ENCODE measurements at places on chromosomes 3 and 15.

- no peak for DNase-seq
Observed at GRCh38 chr3:132222868-132223538, 94.2 kb upstream of the ACP3 start.

DNA sequence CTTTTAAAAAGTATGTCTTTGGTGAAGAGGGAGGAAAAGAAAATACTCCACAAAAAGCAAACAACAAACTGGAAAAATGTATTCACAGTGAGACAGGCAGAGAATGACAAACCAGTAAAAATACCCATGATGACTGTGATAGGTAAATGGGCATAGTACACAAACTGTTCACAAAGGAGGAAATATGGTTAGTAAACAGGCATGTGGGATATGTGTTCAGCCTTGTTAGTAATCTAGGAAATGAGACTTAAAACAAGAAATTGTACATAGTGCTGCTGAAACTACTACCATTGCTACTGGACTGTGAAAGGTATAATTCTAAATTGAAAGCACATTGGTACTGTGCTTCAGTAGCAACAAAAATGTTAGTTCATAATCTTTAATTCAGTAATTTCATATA is 50.1 kb downstream of the UBE2E2 start:
- DNase-seq = no peak

DNA sequence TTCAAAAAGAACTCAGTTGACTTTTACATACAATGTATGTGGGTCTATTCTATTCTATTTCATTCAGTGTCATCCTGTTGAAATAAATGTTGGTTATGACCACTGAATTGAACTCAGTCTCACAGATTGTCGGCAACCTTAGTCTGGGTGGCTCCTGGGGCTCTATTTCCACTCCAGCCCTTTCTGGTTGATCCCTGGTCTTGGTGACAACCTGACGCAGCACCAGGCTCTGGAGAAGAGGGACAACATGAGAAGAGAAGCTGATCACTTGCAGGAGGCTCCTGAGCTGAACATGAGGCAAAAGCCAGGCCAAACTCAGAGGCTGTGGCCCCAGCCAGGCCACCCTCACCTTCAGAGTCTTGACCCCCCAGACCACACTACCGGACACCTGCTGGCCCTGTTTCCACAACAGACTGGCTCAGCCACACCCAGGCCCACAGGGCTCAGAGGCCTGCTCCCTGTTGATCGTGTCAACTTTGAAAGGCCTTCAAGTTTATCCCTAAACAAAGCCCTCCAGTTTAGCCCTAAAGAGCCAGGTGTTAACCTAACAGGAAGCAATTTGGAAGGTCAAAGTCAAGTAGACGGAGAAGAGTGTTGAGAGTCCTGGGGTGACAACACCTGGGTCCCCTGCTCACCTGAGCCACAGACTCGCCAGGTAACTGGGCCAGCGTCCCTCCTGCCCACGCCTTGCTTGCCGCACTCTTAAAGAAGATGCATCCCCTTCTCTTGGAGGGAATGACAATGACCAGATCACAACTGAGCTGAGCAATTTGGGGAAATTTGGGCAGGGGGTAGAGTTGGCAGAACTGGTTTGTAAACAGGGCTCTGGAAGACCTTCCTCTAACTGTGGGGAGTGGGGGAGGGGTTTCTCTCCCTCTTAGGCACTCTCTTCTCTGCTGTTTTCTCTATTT is 15.4 kb upstream of the MUC20 start:
- DNase-seq = peak; percentile 37

DNA sequence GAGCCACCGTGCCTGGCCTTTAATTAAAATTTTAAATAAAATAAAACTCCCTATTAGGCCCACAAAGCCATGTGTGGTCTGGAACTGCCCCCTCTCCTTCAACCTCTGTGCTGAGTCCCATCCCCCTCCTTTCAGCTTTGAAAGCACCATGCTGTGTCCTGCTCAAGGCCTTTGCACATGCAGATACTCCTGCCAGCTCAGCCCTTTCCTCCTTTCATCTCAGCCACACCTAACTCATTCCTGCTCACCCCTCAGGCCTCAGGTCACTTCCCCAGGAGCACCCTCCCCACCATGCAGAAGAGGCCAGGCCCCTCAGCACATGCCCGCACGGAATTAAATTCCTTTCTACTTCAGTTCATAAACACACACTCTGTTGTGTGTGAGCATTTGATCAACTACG is 28.1 kb downstream of the ATRIP start:
- peak; percentile 65 for DNase-seq

- no peak for DNase-seq
Observed at GRCh38 chr3:168154089-168154488, 58.4 kb upstream of the GOLIM4 start.

- no peak for DNase-seq
Observed at GRCh38 chr3:10162185-10162584, 2.5 kb upstream of the IRAK2 start.

DNA sequence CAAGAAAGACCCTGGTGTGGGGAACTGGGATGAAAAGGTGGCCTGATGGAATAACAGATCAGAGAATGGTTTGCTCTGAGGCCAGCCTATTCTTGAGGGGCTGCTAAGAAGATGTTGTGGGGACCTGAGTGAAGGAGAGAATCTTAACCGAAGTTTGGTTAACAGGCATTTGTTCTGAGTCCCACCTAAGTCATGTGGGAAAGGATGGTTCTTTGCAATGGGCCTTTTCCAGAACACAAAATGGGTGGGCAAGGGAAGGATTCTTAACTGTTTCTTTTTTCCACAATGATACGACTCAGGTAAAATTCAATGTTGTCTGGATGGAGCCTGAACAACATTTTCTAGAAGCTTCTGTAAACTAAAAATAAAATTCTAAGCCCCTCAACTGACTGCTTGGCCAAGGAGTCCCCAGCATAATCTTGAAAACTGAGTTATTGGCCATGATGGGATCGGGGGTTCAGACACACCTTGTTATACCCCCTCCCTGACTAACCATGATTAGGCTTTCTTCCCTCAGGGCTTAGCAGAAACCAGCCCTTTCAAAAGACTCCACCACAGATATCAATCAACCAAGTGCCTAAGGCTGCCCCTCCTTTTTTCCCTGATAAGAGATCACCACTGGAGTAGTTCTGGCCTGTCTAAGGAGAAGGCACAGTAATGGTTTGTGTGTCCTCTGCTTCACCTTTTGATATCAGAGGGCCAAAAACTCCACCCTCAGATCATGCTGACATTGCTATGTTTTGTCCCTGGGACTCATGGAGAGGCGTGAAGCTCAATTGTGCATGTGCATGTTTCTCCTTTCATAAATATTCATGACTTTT is 30.1 kb downstream of the SCN11A start:
- peak; percentile 41 for DNase-seq

DNA sequence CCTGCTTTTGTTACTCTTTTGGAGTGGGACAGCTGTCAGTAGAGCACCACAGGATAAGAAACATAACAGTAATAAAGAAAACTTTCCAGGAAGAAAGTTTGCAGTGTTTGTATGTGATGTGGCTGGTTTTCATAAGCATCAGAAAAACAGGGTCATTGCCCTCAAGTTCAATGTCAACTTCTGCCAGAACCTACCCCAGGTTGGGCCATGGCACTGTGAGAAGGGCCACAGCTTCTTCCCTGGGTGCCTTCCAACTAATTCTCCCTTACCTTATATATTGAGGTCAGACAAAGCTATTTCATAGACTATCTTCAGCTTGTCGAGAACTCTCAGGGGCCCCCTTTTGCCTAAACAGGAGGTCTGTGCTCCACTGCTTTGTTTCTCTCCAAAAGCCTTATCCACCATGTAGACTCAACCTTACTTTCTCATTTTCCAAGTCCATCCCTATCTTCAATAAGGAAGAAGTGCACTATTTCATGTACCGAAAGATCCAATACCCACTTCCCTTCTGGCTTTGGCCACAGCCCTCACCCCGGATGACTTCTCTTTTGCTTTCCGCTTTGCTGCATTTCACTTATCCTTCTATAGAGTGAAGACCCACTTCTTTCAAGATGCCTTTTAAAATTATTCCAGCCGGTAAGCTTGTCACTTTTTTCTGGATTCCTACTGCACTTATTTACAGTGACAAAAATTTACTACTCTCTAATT is 38.2 kb upstream of the PLCL2 start:
- no peak for DNase-seq

GRCh38 chr3:184171562-184171961 is 3.1 kb upstream of the AP2M1 start:
- no peak for DNase-seq

GRCh38 chr3:66938338-66938963 is 59.7 kb upstream of the KBTBD8 start:
- DNase-seq = peak; percentile 57

DNA sequence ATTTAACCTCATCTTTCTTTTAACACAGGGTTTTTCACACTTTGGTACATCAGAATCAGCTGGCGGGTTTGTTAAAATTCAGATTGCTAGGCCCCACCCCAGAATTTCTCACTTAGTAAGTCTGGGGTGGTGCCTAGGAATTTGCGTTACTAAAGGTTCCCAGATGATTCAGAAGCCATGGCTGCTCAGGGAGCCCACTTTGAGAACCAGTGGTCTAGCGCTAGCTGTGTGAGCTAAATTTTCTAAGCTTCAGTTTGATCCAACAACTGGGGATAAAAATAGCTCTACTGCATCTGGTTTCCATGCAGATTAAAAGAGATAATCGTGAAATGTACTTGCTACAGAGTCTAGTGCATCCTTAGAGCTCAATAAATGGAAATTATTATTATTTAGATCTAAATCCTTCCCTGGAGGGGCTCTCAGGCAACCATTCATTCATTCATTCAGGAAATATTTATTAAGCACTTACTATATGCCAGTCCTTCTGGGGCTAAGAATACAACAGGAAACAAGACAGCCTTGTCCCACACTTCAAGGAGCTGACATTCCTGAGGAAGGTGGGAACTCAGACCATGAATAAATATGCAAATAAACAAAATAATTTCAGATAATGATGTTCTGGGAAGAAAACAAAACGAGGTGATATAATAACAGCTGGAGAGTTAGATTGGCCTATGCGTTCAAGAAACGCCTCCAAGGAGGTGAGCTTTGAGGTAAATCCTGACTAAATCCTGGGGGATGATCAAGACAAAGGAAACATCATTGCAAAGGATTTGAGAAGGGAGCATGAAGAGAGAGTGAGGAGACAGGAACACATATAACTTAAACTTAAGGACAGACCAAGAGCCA is 3.9 kb upstream of the CIDEC start:
- no peak for DNase-seq

DNA sequence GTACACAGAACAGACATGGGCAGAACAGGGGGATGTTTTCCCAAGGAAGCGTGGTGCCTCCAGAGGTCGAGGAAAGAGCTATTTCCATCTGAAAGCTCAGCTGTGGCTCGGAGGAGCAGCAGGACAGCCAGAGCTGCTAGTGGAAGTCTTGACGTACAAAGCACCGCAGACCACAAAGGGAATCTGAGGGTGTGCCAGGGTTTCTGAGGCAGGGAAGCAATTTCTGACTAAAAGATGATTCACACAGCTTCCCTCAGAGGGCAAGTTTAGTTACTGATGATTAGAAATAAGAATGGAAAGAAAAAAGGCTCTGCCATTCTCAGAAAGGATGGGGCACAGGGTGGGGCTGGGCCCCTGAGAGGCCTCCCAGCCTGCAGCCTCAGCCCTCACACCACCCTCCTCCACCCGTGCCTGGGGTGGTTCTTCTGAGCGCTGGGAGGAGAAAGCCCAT is 45.8 kb upstream of the SEC13 start:
- no peak for DNase-seq

All from Caco-2 (cell line).